ENCODE measurements at places on chromosomes 6 and 20.

- no peak overlapping the region for H3K27ac ChIP-seq
- no peaks in the 10 kb centered on the region for H3K27me3 ChIP-seq
- H3K4me3 ChIP-seq: no peak overlapping the region
- peaks cover 12% of the 10 kb centered on the region for H3K4me1 ChIP-seq
- no peak for DNase-seq
Measured at GRCh38 chr6:97110149-97110548, 172.9 kb downstream of the MMS22L start.

- H3K27me3 ChIP-seq: no peaks in the 10 kb centered on the region
- H3K4me3 ChIP-seq: no peak overlapping the region
- no peak for DNase-seq
- H3K4me1 ChIP-seq: peaks cover 64% of the 10 kb centered on the region
Measured at GRCh38 chr6:13695252-13695651, 16.4 kb downstream of the RANBP9 start.

GRCh38 chr6:106772270-106773142 lies 143.1 kb downstream of the QRSL1 start:
- DNase-seq: no peak
- no peaks in the 10 kb centered on the region for H3K36me3 ChIP-seq
- no peak overlapping the region for H3K4me3 ChIP-seq
- H3K4me1 ChIP-seq: no peaks in the 10 kb centered on the region
- peaks cover 9% of the 10 kb centered on the region for H3K27me3 ChIP-seq

DNA sequence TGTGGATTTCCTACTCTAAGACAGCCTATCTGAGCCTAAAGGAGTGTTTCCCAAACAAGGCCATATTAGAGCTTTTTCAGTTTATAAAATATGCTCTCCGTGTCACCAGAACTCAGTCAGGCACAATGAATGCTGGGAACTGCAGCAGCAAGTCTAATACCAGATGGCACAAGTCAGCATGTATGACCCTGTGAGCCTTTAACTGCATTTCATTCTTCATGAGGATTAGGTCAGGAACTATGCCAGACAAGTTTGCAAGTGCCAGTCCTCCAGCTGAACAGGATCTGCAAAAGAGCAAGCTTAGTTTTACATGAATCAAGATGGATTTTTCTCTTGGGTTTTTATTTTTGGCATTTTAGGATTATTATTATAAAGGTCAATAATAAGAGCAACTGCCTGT lies 66.7 kb upstream of the SAMD5 start:
- no peak for DNase-seq
- no peak overlapping the region for H3K4me3 ChIP-seq
- H3K27ac ChIP-seq: no peak overlapping the region
- H3K4me1 ChIP-seq: no peaks in the 10 kb centered on the region
- no peaks in the 10 kb centered on the region for H3K36me3 ChIP-seq

DNA sequence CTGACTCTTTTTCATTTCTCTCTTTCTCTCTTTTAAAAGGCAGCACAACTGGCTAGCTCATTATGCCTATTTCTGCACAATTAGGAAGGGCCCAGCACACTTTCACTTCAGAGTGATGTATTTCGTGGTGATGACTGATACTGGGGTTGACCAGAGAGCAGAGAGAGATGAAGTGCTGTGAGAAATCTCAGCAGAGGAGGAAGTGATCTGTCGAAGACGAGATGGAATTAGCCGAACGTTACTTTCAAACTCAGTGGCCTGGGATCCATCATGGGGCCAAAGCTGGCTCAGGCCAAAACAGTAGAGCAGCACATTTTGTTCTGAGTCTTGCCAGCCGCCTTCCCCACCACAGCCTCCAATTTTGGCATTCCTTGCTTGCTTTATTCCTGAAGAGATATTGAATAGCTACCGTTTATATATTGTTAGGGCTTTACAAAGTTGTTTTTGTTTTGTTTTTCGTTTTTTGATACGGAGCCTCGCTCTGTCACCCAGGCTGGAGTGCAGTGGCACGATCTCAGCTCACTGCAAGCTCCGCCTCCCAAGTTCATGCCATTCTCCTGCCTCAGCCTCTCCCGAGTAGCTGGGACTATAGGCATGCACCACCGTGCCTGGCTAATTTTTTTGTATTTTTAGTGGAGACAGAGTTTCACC lies 213.2 kb upstream of the ECI2 start:
- no peaks in the 10 kb centered on the region for H3K4me1 ChIP-seq
- no peak for DNase-seq
- no peaks in the 10 kb centered on the region for H3K27me3 ChIP-seq
- no peak overlapping the region for H3K27ac ChIP-seq
- H3K4me3 ChIP-seq: no peak overlapping the region
- H3K36me3 ChIP-seq: no peaks in the 10 kb centered on the region

DNA sequence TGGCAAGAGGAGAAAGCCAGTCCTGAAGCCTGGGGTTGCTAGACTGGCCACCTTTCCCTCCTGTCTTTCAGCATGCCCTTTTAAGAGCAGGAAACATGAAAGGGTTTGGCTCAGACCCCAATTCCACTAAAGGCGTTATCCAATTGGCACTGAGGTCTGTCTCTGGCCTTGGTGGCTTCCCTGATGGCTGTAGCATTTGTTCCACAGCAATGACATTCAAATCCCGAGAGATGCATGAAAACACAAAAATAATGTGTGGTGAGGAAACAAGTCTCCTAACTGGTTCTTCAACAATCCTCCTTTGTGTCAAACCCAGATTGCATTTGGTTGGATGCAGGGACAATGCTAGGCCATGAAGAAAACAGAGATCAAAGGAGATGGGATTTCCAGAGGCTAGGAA lies 56.5 kb upstream of the ADTRP start:
- H3K27me3 ChIP-seq: peaks cover 12% of the 10 kb centered on the region
- no peak overlapping the region for H3K27ac ChIP-seq
- DNase-seq: no peak
- peaks cover 5% of the 10 kb centered on the region for H3K36me3 ChIP-seq

DNA sequence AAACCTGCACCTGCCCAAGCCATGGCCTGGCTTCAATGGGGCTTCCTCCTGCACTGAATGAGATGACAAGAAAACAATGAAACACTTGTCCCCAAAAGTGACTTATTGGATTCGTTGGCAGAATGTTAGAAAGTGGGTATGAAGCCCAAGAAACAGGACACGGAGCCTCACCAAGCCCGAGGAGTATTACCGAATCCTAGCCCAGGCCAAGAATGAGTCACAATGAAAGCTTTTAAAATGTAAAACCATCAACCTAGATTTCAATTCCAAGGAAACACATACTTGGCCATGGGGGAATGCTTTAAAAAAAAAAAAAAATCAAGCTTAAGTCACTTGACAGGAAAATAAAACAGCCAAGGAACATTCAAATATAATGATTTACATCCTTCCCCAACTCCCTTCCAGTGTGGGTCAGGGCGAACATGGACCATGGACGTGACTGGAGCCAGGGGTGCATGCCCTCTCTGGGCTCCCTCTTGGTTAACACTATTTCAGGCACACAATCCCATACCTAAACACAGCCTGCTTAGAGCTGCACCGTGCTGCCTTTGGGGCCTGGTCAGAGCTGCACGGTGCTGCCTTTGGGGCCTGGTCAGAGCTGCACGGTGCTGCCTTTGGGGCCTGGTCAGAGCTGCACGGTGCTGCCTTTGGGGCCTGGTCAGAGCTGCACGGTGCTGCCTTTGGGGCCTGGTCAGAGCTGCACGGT lies 3.1 kb upstream of the STX16 start:
- DNase-seq: no peak
- H3K27me3 ChIP-seq: no peaks in the 10 kb centered on the region
- H3K36me3 ChIP-seq: peaks cover 14% of the 10 kb centered on the region
- peaks cover 7% of the 10 kb centered on the region for H3K4me1 ChIP-seq

DNA sequence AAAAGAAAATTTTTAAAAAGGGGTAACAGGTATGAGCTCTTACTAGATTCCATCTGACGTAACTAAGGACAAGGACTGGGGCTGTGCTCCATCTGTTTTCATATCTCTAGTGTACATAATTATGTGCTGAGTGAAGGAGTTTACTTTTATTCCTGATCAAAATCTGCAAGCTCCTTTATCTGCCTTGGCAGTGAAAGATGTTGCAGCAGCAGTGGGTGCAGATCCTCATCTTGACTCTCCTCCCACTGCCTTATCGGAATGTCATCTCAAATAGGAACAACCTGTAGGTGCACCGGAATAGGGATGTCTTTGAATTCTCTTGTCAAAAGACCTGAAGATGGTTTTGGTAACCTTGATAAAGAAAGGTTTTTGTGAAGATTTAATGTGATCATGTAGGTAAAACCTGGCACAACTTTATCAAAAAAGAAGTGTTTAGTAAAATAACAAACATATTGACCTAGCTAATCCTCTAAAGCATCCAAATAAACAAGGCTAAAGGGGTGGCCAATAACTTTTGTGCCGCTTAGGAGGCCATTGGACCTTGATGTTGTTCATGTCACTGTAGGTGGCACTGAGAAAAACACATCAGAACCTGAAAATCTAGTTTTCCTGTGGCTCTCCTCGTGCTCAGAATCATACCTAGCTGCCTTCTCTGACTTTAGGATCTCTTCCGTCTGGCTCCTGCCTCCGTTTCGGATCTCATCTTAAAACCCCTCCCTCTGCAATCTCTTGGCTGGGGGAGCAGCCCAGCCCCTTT lies 19.0 kb upstream of the SLC16A10 start:
- DNase-seq: no peak
- H3K27me3 ChIP-seq: peaks cover 4% of the 10 kb centered on the region
- H3K27ac ChIP-seq: no peak overlapping the region
- no peak overlapping the region for H3K4me3 ChIP-seq

- H3K27me3 ChIP-seq: no peaks in the 10 kb centered on the region
- DNase-seq: no peak
- H3K4me1 ChIP-seq: no peaks in the 10 kb centered on the region
- H3K4me3 ChIP-seq: no peak overlapping the region
Measured at GRCh38 chr6:124441450-124441849, 520.8 kb upstream of the RNF217 start.

DNA sequence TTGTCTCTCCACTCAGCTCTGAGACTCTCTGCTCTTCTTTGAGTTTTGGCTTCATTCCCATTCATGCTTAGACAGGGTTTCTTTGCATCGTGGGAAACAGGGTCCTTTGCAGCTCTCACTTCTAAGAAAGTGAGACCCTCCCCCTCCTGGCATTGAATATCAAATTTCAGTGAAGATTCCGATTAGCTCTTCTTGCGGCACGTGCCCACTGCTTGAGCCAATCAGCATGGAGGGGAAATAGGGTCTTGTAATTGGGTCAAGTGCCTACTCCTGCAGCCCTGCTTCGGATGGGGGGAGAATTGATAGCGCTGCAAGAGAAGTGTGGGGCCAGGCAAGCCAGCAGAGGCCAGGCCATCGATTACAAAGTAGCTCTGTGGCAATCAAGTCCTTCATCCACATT lies 69.6 kb downstream of the TFAP2C start:
- H3K36me3 ChIP-seq: no peaks in the 10 kb centered on the region
- H3K4me1 ChIP-seq: no peaks in the 10 kb centered on the region
- no peak for DNase-seq
- peaks cover 5% of the 10 kb centered on the region for H3K27me3 ChIP-seq
- no peak overlapping the region for H3K4me3 ChIP-seq

DNA sequence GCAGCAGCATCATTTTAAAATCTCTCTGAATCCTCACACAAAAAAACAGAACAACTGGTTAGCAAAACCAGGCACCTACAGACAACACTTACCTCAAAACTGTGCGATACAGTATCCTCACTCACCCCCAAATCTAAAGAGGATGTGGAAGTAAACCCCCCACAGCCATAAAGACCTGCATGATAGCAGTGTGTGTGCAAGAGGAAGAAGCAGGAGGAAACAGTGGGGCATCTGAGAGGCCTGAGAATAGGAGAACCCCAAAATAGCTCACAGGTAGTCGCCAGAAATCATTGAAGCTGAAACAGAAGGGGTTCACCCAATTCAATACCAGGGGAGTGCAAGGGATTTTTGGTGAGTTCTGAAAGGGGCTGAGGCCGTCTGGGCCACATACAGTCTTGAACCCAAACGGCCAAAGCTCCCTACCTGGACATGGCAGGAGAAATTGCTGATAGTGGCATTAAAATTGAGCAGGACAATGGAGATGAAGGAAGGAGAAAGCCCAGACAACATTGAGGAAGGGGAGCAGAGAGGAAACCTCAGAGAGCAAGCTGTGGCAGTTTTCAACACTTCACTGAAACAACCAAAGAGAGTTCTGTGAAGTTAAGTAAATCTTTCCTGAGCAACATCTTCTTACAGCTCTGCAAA lies 129.7 kb downstream of the FIG4 start:
- H3K4me1 ChIP-seq: no peaks in the 10 kb centered on the region
- H3K27ac ChIP-seq: no peak overlapping the region
- no peak for DNase-seq
- H3K27me3 ChIP-seq: no peaks in the 10 kb centered on the region
- no peak overlapping the region for H3K4me3 ChIP-seq
- peaks cover 14% of the 10 kb centered on the region for H3K36me3 ChIP-seq

GRCh38 chr20:39800111-39800510 lies 838.0 kb downstream of the DHX35 start:
- no peaks in the 10 kb centered on the region for H3K27me3 ChIP-seq
- no peaks in the 10 kb centered on the region for H3K36me3 ChIP-seq
- H3K27ac ChIP-seq: no peak overlapping the region
- H3K4me3 ChIP-seq: no peak overlapping the region

DNA sequence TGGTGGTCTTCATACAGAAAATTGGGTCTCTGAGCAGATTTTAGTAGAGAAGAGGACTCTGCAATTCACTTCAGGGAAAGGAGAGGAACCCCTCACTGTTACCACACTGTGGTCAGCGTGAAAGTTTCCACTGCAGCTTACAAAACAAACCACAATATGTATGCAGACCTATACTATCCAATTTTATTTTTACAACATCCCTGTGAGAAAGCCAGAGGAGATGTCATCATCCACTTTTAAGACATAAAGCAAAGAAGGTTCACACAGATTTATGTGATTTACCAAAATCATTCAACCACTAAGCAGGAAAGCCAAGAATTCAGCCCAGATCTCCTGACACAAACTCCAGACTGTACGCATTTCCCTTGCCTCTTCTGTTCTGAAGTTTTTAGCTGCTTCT lies 442.4 kb downstream of the FRK start:
- H3K36me3 ChIP-seq: no peaks in the 10 kb centered on the region
- H3K4me3 ChIP-seq: no peak overlapping the region
- no peak for DNase-seq

- H3K27me3 ChIP-seq: peaks cover 2% of the 10 kb centered on the region
- no peaks in the 10 kb centered on the region for H3K36me3 ChIP-seq
- no peaks in the 10 kb centered on the region for H3K4me1 ChIP-seq
Measured at GRCh38 chr6:51934098-51934497, 153.3 kb downstream of the PKHD1 start.

DNA sequence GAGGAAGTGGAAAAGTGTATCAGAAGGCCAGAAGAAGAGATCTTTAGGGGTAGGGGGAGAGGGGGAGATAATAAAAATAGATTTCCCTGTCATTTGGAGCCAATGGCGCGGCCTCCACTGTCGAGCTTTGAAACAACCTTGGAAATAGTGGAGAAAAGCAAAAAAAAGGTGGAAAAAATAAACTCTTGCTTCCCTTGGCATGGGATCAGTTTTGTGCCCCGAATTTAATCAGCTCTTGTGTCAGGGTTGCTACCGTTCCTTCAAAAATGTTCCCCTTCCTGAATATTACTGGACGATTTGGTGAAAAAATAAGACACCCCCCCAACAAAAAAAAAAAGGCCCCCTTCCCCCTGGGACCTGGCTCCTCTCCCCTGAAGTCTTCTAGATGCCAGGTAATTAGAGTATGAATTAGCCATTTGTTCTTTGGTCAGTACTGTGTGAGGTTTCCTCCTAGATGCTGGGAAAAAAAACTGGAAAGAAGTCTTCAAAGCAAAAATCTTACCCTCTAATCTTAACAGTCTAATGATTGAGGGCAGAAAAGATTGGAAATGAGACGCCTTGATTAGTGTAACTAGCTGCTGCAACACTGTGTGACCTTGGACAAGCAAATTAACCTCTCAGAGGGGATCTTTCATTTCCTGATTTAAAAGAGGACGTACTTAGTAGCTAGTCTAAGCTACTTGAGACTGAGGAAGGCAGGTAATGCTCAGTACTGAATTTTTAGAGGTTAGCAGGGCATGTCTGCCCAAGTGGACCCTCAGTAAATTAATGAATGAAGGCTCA lies 872 bp upstream of the RBM39 start:
- peaks cover 38% of the 10 kb centered on the region for H3K36me3 ChIP-seq
- peak overlapping the region; percentile 98 for H3K27ac ChIP-seq
- no peak for DNase-seq
- H3K27me3 ChIP-seq: peaks cover 2% of the 10 kb centered on the region
